Fibroblast of skin of abdomen (primary cell): ENCODE measurements at places on chromosomes 1 and 21.

GRCh38 chr1:58443986-58444868 lies 102.3 kb downstream of the OMA1 start:
- DNase-seq = peak; percentile 79

DNA sequence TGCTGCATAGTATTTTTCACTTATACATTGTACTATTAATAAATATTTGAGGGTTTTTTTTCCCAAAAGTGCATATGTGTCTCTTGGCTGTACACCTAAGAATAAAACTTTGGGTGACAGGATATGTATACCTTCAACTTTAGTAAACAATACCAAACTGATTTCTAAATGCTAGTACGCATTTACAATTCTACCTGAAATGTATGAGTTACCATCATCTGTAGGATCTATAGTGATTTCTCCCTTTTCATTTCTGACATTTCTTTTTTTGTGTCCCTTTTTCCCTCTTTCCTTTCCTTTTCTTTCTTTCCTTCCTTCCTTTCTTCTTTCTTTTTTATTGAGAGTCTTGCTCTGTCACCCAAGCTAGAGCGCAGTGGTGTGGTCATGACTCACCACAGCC lies 16.7 kb upstream of the BMP8B start:
- DNase-seq = no peak

DNA sequence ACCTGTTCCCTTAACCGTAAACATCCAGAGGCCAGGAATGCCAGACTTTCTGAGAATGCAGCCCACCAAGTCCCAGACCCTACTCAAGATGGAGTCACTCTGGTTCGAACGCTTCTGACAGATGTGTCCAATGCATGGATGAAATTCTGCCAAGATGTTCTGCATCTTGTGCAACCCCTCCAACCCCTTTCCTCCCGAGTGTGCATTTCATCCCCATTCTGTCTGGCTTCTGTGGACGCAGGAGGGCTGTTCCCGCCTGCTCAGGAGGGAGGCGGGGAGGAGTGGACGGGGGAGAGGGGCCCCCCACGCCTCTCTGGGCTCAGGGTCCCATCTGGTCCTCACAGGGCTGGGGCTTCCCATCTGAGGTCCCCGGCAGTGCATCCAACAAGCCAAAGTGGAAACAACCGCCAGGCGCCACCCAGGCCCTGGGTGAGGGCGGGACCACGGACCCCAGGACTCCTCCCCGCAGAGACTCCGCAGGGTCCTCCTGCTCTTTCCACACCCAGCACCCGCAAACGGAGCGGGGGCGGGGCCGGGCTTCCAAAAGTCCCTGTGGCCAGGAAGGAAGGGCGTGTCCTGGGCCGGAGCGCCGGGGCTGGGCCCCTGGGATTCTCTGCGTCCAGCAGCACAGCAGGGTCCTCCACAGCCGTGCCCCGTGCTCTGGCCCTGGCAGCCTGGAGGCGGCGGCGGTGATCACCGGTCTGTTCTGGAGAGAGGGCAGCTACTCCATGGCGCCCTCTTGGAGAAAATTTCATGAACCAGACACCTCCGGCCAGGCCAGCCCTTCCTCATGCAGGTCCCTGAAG lies 27.8 kb upstream of the SUMO3 start:
- DNase-seq = peak; percentile 60

DNA sequence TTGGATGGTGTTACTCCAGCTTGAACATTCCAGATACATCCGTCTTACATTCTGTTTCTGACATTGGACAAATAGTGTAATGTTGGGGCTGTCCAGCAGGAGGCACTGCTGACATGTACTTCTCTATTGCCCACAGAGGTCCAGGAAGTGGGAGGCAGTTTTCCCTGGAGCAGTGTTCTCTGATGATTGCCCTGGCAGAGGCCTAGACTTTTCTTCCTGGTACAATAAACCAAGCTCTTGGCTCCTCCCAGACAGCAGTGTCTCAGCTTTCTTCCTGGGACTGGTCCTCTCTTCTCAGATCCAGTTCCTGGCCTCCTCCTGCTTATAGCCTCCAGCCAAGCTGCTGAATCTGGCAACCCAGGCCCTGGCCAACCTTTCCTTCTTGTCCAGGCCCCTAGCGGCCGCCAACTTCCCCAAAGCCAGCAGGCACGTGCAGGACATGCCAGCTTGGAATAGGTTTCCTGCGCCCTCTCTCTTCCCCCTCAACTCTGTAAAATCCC lies 14.9 kb upstream of the IFNLR1 start:
- DNase-seq = peak; percentile 81

- DNase-seq = no peak
These were observed 105.6 kb upstream of the PLXNA2 start for GRCh38 chr1:208349694-208350330.

- DNase-seq = no peak
These were observed 521.8 kb downstream of the PTPRU start for GRCh38 chr1:29757866-29758780.

DNA sequence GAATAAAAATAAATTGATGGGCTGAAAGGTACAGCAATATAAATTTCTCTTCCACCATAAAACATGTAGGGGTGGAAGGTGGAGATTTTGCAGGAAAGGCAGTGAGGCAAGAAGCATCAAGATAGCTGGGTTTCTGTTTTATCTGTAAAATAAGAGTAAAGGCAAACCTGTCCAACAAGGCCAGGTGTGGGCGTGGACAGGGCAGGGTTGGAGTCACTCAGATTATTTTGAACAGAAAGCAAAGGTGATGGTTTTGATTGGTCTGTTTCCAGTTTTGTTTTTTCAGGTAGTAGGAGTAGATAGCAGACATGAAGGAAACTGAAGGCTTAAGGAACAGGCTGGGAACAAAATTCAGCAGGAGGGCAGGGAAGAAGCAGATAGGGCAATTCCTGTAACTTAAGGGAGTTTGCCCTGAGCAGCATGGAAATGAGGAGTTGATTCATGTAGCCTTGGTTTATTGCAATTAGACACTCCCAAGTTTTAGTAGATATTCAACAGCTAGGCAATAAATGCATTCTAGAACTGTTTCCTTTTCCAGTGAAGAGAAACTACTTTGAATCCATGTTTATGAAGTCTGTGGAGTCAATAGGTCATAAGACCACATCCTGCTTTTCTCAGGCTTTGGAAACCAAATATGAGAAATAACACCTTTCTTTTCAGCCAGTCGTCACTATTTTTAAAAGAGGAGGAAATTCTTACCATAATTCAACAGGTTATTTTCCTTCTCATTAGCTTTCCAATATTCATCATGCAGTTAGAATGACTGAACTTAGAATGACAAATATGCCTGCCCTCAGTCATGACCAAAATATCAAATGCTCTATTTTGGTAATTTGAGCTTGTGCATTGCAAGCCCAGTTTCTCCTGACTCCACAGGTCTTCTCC lies 38.7 kb upstream of the CD55 start:
- DNase-seq = peak; percentile 17

DNA sequence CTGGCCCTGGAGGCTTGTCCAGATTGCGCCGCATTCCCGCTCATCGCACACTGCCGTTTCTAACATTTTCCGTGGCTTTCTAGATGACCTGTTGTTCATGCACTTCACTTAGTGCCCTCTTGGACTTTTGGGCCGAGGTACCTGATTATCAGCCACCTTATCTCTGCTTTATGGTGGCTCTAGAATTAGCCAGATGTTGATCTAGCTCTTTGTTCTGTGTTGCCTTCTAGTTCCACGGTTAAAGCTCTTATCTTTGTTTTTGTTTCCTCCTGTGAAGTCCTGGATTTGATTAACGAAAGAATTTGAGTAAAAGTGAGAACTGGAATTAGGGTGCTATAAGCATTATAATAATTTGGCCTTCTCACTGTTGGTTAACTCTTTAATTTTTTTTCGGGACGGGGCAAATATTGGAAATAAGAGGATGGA lies 945 bp downstream of the RNPEP start:
- DNase-seq = no peak

DNA sequence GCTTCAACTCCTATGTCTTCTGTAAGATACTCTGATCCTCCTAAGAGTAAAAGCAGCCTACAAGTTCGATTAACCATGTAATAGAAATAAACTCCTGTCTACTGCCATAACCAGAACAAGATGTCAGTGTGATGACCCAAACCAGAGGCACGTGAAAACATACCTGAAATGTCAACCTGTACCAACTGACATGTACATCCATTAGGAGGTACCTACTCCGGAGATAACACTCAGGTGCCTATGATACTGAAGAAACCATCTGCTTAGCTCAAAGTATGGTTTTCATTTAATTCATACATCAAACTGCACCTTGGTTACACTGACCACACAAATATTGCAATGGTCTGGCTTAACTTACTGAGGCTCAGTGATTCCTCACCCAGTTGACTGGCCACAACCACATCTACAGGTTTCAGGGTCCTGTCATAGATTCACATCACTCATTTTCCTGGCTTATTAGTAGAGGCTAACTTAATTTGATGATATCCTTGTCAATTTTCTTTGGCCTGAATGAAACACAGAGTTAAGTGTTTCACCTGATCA lies 4.4 kb downstream of the ITPKB start:
- DNase-seq = no peak

DNA sequence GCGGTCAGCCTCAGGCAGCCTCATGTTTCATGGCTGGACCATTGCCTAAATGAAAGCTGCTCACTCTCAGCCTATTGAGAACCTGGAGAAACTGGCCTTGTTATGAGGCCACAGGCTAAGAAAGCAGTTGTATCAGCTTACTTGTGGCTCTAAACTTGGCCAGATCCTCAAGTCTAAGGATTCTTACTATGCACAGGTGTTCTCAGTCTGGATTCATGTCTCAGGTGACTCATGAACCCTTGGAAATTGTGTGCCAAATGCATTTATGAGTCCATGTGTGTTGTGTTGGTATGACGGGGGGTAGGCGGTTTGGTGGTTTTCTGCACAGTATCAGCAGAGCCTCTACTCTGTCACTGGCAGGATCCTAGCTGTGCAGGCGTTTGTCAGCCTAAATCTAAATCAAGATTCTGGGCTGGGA lies 90.4 kb downstream of the ROR1 start:
- no peak for DNase-seq

GRCh38 chr1:183881387-183882131 lies 76.6 kb downstream of the RGL1 start:
- peak; percentile 88 for DNase-seq

DNA sequence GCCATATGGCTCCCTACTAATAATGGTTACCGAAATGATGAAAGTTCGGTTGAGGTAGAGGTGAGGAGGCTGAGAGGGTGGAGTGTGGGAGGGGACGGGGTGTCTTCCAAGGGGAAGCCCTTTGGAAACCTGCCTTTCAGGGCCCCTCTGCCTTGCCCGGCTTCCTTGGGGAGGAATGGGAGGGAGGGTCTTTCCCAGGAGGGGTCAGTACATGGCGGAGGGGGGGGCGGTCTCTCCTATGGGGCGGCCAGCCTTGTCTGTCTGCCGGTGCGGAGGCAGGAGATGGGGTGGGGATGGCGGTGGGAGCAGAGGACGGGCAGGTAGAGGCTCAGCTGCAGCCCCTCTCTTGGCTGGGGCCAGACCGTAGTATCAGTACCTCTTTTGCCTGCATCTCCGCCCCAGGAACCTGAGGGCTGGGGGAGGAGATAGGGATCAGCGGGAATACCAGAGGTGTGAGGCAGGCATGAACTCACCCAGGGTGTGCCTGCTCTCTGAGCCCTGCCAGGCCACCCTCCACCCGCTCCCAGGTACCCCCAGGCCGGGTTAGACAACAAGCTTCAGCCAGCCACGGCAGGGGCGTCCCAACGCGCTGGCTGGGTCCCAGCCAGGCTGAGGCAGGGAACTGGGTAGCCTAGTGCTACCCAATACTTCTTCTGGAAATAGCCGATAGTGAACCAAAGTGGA lies 79.4 kb upstream of the POU3F1 start:
- no peak for DNase-seq

DNA sequence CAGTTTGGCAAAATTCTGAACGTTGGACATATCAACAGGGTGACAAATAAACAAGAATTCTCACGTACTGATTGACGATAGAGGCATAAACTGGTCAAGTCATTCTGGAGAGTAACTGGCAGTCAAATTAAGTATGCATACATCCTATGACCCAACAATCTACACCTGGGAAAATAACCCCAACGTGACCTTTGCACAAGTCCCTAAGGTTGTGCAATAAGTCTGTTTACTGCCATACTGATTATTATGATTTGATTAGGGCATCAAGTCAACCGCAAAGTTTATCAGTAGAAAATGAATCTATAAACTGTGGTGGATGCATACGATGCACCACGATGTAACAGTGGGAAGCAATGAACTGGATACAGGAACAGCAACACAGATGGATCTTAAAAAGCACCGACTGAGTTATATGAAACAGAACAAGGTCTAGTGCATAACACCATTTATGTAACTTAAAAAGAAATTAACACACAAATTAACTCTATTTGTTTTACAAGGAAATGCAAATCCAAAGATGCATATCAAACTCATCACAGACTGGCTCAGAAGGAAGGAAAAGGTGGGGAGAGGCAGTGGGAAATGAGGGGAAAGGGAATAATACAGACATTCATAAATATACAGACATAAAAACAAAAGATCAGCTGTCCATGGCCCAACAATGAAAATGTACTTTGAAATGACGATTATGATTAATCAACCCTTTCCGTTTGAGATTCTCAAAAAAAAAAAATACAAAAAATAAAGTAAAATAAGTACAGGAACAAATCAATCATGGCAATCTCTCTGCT lies 41.0 kb upstream of the SEC16B start:
- no peak for DNase-seq

GRCh38 chr1:227942021-227942715 lies 5.6 kb downstream of the WNT9A start:
- DNase-seq = no peak

- DNase-seq = no peak
These were observed 46.5 kb upstream of the PODN start for GRCh38 chr1:53015508-53015860.

DNA sequence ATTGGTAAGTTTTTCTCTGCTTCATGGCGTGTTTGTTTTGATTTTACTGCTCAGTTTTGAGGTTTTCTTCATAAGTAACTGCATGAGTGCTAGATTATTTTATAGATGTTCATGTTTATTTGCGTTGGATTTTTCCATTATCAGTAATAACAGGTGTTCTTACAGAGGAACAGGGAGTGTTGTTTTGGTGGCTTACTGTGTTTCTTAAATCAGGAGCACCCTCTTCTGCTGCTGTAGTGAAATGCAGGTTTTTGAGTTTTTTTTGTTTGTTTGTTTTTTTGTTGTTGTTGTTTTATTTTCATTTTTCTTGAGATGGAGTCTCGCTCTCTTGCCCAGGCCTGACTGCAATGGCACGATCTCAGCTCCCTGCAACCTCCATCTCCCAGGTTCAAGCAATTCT lies 32.6 kb downstream of the CTBS start:
- no peak for DNase-seq

- DNase-seq = peak; percentile 92
These were observed 26.2 kb upstream of the A3GALT2 start for GRCh38 chr1:33346927-33347649.

GRCh38 chr1:206486995-206487788 lies 16.9 kb downstream of the IKBKE start:
- no peak for DNase-seq

DNA sequence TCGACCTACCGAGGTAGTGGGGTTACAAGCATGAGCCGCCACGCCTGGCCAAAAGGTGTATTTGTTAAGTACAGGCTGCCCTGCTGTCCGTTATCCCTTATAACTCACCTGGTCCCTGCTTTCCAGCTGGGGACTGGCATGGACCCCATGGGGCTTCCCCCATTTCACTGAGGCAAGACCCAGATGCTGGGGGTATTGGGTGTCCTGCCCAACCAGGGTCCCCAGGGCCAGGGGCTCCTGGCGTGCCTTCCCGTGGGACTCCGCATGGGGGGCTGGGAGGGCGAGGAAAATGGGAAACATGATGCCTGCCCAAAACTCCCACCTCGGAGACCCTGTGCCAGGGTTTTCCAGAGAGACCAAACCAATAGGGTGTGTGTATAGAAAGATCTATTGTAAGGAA lies 64.4 kb downstream of the FAAP20 start:
- no peak for DNase-seq

- DNase-seq = peak; percentile 55
These were observed 1.8 kb upstream of the CYB5R1 start for GRCh38 chr1:202968895-202969295.
